ENCODE measurements at places on chromosomes 12 and 14.
A peak's percentile ranks its signal among the peaks of the same experiment; 100 is the strongest.

DNA sequence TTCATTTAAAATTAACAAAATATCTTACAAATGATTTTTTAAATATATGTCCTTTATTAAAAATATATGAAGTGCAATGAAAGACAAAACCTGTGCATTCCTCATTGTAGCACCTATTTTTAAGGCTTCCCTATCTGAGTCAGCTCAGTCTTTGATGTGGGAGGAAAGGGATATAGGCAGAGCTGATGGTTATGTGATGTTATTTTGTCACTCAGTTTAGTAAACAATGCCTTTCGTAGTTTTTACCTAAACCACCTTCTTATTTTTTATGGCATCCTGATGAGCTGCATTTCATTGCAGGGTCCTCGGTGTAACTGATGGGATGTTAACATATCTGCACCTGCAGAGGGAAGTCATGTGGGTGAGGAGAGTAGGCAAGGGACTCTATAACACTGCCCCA lies 58.9 kb upstream of the FRMD6 start:
- DNase-seq: no peak

DNA sequence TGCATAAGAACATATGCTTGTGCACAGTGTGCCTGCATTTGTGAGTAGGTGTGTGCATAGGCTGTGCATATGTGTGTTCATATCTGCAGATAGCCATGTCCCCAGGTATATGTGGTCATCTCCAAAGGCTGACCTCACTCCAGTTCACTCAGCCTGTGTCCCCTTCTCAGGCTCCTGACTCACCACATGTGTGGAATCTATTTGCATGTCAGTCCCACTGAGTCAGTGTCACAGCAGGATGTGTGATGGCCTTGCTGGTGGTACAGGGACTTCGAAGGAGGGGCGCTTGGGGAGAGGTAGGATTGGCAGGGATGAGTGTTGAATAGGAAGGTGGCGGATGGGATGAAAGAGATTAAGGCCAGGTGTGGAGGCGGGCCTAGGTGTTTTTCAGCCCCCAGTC lies 35.5 kb downstream of the KRT80 start:
- no peak for DNase-seq

DNA sequence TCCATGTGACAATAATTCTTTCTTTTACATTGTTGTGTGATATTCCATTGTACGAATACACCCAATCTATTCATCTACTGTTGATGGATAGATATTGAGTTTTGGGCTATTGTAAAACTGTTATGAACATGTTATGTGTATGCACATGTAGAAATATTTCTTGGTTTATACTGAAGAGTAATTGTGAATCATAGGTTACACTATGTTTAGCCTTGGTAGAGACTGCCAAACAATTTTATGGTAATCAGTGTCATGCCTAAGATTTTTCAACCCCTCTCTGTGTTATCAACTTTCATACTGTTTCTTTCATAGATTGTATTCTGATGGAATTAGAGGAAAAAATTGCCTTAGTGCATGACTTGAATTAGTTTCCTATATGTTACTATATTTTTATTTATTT lies 39.5 kb downstream of the FRMD6 start:
- peak; percentile 43 for DNase-seq

GRCh38 chr12:106296179-106296877 lies 6.2 kb upstream of the TCP11L2 start:
- peak; percentile 68 for DNase-seq

DNA sequence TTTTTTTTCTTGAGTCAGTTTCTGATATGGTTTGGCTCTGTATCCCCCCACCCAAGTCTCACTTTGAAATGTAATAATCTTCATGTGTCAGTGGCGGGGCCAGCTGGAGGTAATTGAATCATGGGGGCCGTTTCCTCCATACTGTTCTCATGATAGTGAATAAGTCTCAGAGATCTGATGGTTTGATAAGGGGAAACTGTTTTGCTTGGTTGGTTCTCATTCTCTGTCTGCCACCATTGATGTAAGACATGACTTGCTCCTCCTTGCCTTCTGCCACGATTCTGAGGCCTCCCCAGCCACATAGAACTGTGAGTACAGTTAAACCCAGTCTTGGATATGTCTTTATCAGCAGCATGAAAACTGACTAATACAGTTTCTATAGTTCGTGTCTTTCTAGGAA lies 42.9 kb downstream of the WNK1 start:
- DNase-seq: peak; percentile 29

DNA sequence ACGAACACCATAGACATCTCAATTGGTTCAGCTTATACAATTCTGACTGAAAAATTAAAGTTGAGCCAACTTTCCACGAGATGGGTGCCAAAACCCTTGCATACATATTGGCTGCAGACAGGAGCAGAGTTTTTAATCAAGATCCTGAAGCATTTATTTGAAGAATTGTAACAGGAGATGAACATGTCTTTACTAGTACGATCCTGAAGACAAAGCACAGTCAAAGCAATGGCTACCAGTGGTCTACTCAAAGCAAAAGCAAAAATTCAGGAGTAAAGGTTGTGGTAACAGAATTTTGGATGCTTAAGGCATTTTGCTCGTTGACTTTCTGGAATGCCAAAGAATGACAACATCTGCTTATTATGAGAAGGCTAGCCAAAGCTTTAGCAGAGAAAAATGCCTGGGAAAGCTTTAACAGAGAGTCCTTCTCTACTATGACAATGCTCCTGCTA lies 20.7 kb downstream of the ZDHHC17 start:
- peak; percentile 77 for DNase-seq

DNA sequence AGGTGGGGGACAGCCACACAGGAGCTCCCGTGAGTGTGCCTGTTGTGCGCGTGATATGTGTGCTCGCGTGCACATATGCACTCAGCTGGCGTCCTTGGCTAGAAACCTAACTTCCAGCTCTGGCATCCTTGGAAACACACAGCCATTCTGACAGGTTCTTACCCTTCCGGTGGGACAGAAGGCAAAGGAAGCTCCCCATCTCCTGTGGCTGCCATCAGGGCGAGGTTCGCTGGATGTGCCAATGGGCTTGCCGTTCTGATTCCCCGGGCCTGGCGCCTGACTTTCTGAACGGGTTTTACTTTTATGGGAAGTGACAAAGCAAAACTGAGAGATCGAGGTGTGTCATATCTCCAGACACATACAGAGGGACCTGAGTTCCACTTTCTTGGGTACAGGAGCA lies 124.7 kb downstream of the PAPOLA start:
- DNase-seq: no peak

DNA sequence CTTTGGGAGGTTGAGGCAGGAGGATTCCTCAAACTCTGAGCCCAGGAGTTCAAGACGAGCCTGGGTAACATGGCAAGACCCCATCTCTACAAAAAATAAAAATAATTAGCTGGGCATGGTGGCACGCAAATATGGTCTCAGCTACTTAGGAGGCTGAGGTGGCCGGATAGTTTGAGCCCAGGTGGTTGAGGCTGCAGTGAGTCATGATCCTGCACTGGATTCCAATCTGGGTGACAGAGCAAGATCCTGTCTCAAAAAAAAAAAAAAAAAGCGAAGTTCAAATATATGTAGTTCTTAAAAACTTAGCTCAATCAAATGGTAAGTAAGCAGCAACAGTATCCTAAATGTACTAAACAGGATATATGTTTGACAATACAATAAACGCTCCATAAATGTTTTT lies 85.5 kb upstream of the SSTR1 start:
- peak; percentile 26 for DNase-seq

DNA sequence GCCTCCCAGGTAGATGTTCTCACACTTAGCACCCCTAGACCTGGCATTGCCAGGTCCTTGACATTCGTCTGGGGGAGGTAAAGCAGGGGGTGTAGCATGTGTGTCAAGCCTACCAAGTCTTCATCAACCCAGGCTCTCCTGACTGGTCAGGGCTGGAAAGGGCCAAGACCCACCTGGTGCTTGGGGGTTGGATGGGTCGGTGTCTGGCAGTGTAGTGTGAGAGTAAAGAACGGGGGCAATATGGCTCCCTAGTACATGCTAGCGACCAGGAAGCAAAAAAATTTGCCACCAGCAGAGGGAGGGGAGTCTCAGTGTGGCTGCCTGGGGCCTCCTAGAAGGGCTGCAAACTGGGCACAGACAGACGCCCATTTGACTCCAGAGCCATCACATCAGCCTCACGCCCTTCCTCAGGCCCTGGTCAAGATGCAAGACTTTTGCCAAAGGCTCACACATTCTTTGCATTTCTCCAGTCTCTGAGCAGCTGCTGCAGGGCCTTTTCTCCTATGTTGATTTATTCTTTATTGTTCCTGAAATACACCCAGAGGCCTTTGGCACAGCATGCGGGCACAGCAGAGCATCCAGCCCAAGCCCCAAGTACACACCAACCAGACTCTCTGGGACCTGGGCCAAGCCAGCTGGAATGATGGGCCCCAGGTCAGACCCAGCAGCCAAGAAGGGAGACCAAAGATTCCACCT lies 38.3 kb upstream of the PNMA1 start:
- no peak for DNase-seq

DNA sequence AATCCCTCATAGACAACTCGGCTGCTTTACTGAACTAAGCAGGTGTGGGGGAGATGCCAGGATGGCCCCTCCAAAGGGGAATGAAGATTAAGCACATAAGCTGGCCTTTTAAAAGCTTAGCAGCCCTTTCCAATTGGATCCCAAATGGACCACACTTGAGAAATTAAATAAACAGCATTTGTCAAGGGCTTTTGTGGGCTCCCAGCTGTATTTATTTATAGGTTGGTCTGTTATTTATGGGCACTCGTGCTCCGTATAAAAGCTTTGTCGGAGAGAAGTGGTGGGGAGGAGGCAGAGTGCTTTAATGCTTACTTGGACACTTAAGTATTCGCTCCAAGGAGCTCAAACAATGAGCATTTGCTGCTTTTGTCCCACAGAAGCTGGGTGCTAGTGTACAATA lies 580.2 kb downstream of the MED13L start:
- no peak for DNase-seq

- no peak for DNase-seq
Measured at GRCh38 chr12:130320536-130320935, 17.2 kb upstream of the PIWIL1 start.

DNA sequence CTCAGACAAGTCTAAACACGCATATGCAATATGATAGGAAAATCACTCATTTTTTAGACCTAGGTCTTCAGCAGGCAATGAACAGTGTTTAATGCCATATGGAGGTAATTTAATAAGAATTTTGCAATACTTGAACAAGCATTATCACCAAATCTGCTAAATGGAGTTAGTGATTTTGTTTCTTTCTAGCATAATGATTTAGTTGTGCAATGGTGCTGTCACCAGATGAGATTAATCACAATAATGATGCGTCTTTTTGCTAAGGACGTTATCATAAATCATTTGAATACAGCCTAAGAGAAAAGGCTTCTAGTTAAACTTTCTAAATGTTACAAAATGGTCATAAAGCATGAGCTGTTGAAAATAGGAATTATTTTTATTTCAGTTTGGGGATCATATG lies 170.0 kb upstream of the SLC16A7 start:
- DNase-seq: peak; percentile 89

DNA sequence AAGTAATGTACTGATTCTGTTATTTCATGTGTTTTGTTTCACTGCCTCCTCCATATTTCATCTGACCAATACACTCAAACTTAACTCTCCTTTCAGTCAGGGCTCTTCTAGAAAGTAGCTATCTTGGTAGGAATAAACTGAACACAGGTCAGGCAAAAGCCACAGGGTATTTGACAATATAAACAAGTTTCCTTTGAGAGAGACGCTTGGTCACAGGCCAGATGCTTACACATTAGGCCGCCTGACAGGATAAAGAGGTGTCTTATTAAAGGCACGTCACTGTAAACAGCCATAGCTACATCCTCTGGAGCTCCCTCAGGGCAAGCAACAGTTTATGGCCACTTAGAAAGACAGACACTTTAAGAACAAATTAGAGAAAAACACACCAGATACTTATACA lies 607.5 kb downstream of the SLC6A15 start:
- DNase-seq: no peak

DNA sequence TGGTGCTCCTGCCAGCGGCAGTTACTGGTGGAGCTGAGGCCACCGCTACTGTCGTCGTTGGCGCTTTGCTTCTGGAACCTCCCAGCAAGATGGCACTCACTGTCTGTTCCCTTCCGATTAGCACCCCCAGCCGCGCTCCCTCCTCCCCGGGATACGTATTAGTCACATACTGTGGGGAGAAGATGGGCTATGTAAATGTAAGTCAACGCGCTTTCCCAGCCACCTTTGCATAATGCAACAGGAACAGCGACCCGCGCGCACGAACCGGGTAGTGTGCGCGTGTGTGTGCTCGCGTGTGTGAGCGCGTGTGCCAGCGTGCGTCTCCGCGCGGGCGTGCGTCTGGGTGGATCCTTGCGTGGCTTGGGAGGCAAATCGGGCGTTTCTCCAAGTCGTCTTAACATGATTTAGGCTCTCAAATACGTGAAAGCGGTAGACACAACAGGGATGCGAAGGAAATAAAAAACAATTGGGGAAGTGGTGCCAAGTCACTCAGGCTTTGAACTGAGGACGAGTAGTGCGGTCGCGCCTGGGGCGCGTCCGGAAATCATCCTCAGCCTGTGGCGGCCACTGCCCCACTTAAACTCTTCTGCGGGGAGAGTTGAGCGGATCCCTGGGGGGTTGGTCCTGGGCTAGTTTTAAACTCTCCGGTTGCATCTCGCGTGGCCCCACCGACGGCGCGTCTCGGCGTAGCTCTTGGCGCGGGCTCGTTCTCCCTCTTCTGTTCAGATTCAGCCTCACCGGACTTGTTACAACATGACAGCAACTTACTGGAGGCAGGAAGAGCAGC lies 1.8 kb downstream of the FLRT2 start:
- peak; percentile 89 for DNase-seq

GRCh38 chr12:16163146-16163545 lies 114.3 kb downstream of the SLC15A5 start:
- DNase-seq: no peak

DNA sequence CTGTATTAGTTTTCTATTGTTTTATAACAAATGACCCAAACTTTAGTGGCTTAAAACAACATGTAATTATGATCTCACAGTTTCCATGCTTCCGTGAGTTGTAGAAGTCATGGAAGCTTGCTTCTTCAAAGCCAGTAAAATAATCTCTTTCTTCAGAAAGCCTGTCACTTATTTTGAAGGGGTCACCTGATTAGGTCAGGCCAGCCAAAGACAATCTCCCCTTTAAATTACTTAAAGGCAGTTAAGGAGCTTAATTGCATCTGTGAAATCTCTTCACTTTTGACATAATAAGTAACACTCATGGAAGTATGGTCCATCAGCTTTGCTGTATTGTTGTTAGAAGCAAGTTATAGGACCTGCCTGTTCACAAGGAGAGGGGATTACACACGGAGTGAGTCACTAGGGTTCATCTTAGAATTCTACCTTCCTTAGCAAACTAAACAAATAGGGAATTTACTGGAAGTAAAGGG lies 89.8 kb downstream of the FAR2 start:
- no peak for DNase-seq

- DNase-seq: no peak
Measured at GRCh38 chr12:2406903-2407302, 354.1 kb downstream of the CACNA1C start.

GRCh38 chr12:59643550-59643949 lies 47.7 kb downstream of the SLC16A7 start:
- no peak for DNase-seq

- DNase-seq: no peak
Measured at GRCh38 chr14:96582411-96582961, 80.3 kb downstream of the PAPOLA start.

GRCh38 chr14:23068789-23069412 lies 11.6 kb upstream of the CDH24 start:
- DNase-seq: peak; percentile 90

All from fibroblast of skin of right biceps (primary cell).